ENCODE measurements at places on chromosomes 1 and 21. TPM values are rescaled to one million over a fixed set of nuclear protein-coding genes. Genes with fewer than 3 reads are reported as not detected.

DNA sequence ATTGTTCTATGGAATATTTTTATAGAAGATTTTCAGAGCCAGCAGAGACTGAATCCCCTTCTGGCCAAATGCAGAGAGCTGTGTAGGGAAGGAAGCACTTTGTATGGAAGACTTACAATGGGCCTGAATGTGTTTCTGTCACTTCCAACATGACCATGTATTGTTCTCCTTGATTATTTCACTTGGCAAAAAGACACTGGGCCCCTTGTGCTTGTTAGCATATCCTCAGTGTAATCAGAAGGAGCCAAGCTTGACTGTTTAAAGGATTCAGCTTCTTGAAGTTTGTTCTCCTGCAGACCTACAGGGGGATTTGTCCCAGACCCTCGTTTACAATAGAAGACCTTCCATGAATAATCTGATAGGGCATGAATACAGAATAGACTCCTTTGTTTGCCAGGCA lies 48.1 kb upstream of the UBE2U start:
- peak; percentile 7 for DNase-seq

DNA sequence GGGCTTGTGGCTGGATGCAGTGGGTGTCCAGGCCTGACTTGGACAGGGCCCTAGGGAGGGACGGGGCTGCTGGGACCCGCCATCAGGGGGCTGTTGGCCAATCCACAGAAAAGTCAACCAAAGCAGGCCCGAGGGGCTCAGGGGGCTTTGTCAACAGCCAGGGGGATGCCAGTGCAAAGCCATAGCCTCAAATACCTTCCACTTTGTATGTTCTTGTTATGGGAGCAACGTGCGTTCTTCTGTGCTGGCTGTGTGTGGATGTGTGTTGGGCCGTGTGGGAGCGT lies 35.4 kb upstream of the ARF1 start:
- no peak for DNase-seq

GRCh38 chr1:171222936-171223335 lies 25.4 kb upstream of the FMO1 start:
- no peak for DNase-seq

DNA sequence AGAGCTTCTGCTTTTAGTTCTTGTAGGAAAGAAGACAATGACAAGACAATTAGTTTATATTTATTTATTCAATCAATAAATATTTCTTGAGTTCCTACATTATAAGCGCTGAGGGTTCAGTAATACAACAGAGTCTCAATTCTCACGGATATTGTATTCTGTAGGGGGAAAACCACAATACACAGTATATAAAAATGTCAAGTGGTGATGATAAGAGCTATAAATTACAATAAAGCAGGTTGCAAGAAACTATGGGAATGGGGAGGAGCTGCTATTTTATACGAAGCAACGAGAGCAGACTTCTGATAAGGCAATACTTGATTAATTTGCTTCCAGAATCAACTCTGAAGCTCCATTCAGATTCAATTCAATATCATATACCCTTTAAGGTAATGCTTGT lies 10.6 kb upstream of the XCL1 start:
- no peak for DNase-seq

DNA sequence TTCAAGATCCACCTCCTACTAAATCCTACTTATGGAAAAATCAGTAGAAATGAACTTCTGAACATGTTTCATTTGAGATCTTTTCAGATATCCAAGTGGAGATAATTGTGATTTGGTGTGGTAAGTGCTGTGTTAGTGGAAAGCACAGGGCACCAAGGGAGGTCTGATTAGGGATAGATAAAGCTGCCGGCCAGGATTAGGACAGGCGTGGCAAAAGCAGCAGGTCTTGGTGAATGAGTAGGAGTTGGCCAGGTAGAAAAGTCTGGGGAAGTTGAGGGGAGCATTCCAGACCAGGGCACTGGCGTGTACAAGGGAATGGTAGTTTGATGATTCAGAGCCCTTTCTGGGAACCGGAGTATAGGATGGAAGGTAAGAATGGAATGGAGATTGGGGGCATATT lies 47.8 kb downstream of the AZIN2 start:
- DNase-seq, result no peak

DNA sequence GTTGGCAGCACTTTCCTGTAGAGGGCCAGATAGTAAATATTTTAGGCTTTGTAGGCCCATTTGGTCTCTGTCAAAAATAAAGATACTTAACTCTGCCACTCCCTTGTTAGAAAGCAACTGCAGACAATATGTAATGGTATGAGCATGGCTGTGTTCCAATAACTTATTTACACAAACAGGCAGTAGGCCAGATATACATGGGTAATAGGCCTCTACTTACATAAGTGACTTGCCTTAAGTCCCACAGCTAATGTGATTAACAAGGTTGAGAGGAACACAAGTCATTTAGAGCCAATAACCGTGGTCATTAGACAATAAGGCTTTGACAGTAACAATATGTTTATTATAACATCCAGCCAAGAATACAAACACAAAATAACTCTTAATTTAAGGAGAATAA lies 17.4 kb downstream of the CCT8 start:
- no peak for DNase-seq

DNA sequence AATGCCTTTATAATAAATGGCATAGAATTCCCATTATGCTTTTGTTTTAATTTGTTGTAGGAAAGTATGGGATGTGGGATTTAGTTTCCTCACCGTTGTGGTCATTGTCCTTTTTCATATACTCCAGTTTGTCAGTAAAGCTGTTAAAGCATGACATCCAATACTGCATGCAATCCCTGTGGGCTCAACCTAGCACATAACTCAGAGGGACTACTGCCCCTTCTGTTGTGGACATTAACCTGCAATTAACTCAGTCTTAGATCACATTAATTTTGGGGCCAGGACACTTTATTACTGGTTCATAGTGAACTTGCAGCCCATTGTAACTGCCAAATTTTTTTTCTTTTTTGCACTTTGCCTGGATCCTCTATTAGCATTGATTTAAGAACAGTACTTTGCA lies 112.5 kb downstream of the DNM3 start:
- no peak for DNase-seq

Gene CHI3L2
- not detected for total RNA-seq

Gene KCNK2
- 0.26 TPM for total RNA-seq

Gene TP73
- total RNA-seq, result under 0.01 TPM

Gene LCE2B
- not detected for total RNA-seq

Gene TMEM9
- 39.5 TPM for total RNA-seq

Gene USP25
- 50.2 TPM for total RNA-seq

Gene RGS18
- not detected for total RNA-seq

Gene TSACC
- total RNA-seq, result not detected

Gene SAMD13
- 0.63 TPM for total RNA-seq

All from dermis microvascular lymphatic vessel endothelial cell (primary cell).